ENCODE measurements at places on chromosomes 4 and X. TPM values are rescaled to one million over a fixed set of nuclear protein-coding genes. Genes with fewer than 3 reads are reported as not detected.

Gene ASMT
- total RNA-seq = not detected

Gene DCLK2
- total RNA-seq = 192 TPM

Gene SSX2B
- total RNA-seq = not detected

Gene MAGED4
- total RNA-seq = 160 TPM

Gene SERPINA7
- not detected for total RNA-seq

Gene F11
- not detected for total RNA-seq

Gene USP17L12
- not detected for total RNA-seq

Gene MAGEB17
- total RNA-seq = not detected

Gene TLR10
- 4.2 TPM for total RNA-seq

Gene ASB5
- total RNA-seq = 0.46 TPM

Gene RPA4
- total RNA-seq = 1.2 TPM

Gene CFAP299
- total RNA-seq = 4.2 TPM

Gene KCTD8
- total RNA-seq = 9.5 TPM

Gene TRIM60
- not detected for total RNA-seq

Gene NUP62CL
- total RNA-seq = 4.4 TPM

Gene SYN1
- total RNA-seq = 36.7 TPM

Gene KCND1
- total RNA-seq = 4.2 TPM

Gene WNK3
- total RNA-seq = 62.3 TPM

Gene VCX3A
- not detected for total RNA-seq

Gene UGT2B15
- total RNA-seq = not detected

Gene IL21
- not detected for total RNA-seq

Gene MAGEA1
- total RNA-seq = not detected

Gene FAM47E
- 17.5 TPM for total RNA-seq

Gene CITED1
- total RNA-seq = 9.7 TPM

Gene REPS2
- total RNA-seq = 26.3 TPM

Gene GCNA
- 2.8 TPM for total RNA-seq

Data from diencephalon (tissue), 1 donor.